ENCODE measurements at places on chromosomes 7 and 10. TPM values are rescaled to one million over a fixed set of nuclear protein-coding genes. Genes with fewer than 3 reads are reported as not detected.
A peak's percentile ranks its signal among the peaks of the same experiment; 100 is the strongest.

DNA sequence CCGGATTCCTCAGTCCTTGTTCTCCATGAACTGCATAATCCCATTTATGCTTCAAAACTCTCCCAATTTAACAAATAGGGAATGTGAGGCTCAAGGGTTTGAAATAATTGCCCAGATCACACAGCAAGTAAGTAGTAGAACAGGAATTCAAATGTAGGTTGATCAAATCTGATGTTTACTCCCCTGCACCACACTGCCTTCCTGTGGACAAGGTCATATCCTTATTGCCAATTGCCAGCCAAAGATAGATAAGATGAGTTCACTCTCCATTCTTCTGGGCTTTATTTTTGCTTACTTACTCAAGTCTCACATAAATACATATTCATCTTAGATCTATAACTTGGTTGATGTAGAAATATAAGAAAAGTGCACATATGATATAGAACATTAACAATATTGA, 435.2 kb upstream of the ETV1 start:
- DNase-seq = no peak

- DNase-seq = no peak
Observed at GRCh38 chr7:73995330-73995729, 32.6 kb upstream of the ELN start.

DNA sequence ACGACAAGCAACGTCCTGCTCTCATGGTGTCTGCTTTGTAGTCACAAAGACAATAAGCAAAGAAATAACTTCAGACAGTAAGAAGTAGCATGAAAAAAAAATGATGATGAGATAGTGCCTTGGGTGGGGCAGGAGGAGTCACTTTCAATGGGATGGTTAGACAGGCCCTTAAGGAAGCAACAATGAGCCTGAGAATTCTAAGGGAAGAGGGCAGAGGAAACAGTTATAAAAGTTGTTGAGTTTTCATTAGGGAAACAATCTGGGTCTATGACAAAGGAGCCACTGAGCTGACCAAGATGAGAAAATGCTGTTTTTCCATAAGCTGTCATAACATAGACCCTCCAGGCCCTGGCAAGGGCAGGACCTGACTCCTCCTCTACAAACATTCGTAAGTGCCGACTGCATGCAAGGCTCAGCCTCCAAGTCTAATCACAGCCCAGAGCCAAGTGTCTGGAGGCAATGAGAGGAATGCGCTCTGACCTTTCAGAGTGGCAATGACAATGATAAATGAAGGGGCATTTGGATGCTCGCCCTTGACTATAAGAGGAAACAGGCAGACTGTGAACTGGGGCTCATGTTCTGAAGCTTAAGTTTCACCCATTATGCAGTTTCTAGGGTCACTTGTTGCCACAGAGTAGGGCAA, 43.7 kb downstream of the PPP1R3C start:
- no peak for DNase-seq

DNA sequence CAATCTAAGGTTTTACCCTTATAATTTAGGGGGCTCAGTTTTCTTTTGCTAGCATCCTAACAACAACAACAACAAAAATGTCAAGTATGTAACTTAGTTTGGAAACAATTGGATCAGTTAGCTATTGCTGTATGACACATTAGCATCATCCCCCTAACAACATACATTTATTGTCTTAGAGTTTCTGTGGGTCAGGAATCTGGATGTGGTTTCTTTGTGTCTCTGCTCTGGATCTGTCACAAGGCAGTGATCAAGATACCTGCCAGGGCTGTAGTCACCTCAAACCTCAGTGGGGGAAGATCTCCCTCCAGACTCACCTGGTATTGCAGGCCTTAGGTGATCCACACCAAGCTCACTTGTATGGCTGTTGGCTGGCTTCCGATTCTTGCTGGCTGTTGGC, 18.3 kb downstream of the CREB5 start:
- no peak for DNase-seq

GRCh38 chr7:23530405-23530804, 1.4 kb downstream of the TRA2A start:
- no peak for DNase-seq

DNA sequence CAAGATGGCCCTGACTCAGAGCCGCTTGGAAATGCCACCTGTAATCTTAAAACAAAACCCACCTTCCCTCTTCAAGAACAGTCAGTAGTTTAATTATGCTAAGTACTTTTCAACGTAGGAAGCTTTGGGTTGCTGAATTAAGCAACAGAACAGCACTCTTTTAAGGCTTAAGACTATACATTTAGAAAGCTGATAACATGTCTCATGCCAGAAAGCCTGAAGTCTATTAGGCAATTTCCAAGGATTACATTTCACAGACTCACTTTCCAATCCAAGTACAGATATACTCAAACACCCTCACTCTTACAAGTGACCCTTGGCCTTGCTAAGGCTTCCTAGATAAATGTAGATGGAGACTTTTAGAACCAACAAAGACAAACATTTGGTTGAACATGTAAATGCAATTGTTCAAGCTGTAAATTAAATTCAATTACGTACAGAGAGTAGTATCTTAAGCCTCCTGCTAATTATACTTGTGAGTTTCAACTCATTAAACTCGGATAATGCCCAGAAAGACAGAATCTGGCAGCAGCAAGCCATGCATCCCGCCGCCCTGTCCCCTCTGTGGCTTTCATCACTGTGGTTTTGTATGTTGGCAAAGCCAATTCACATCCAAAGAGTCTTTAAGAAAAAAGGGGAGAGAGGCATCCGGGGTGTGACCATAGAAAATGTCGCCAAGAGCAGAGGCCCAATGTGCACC, 283.1 kb upstream of the NRP1 start:
- DNase-seq = no peak

GRCh38 chr7:24129597-24129996, 154.4 kb upstream of the NPY start:
- DNase-seq = no peak

GRCh38 chr10:14502431-14502830, 171.7 kb upstream of the FRMD4A start:
- no peak for DNase-seq

GRCh38 chr10:124048371-124049290, 44.8 kb downstream of the CHST15 start:
- DNase-seq = peak; percentile 36

DNA sequence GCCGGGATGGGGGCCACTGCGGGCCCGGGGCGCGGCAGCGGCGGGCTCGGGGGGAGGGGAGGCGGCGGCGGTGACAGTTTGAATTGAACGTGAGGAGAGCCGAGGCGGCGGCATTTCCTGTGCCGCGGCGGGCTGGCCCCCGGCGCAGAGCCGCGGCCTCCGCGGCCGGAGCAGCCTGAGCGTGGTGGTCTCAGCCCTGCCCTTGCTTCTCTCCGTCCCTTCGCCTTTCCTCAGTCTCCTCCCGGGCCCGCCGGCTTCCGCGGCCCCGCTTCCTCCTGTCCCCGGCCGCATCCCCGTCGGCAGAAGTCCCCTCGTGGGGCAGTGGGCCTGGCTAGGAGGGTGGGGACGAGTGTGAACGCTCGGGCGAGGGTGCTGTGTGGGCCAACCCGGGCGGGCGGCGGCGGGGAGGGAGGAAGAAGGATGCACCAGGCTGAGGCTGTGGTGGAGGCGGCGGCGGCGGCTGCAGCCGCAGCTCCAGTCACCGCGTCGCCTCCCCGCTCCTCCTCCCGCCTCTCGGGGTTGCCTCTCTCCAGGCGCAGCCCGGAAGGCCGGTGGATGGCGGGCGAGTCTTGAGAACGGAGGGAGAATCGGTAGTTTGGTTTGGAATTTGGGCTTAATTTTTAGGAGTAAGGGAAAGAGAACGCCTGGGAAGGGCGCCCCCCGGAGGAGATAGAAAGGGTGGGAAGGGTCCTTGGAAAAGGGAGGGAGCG, 690 bp downstream of the SEPTIN7 start:
- DNase-seq = peak; percentile 91

The LGI1 gene
- total RNA-seq = 2.6 TPM

The TBX20 gene
- not detected for total RNA-seq

The BLNK gene
- total RNA-seq = 4.1 TPM

The STEAP4 gene
- 124 TPM for total RNA-seq

Measured in posterior vena cava (tissue), 2 donors.